Renal pelvis (tissue), 12 donors: ENCODE measurements at places on chromosomes 2 and 18.

- DNase-seq, result no peak
These were observed 33.1 kb upstream of the RASGRP3 start for GRCh38 chr2:33443274-33443829.

DNA sequence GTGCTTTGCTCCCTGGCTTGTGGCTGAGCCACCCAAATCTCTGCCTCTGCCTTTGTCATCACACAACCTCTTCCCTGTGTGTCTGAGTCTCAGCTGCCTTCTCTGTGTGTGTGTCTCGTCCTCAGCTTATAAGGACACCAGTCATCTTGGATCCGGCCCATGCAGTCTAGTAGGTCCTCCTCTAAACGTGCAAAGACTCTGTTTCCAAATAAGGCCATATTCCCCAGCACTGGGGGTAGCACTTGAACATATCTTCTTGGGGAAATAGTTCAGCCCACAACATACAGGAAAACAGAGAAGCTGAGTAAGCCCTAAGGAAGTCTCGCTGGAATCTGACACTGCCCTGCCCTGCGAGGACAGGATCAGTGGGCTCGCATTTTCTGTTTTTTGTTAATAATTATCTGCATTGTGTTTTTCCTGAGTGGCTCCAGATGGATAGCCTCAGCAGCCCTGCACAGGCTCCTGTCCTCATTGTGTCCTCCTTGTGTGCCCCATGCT lies 42.1 kb downstream of the MTCL1 start:
- no peak for DNase-seq

GRCh38 chr2:223668302-223668998 lies 66.3 kb upstream of the SCG2 start:
- DNase-seq, result no peak

- DNase-seq, result peak; percentile 11
These were observed 569.9 kb upstream of the LINC00305 start for GRCh38 chr18:64718808-64719207.

- no peak for DNase-seq
These were observed 212.1 kb downstream of the CDH2 start for GRCh38 chr18:27964811-27965210.

DNA sequence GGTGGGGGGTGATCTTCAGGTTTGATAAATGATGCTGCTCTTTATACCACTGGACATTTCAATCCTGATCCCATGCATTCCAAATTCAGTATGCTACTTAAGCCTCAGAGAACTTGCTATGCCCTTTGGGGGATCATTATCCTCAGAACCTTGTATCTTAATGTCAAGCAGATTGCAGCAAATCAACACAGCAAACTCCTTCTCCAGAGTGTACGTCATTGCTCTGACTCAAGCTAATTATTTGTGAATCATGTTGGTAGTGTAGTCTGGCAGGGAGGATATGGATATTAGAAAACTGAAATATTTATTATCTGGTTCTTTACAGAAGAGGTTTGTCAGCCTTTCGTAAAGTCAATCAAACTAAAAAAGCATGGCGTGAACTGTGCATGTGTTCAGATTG lies 562.5 kb upstream of the FAM98A start:
- DNase-seq, result no peak

- DNase-seq, result no peak
These were observed 112.4 kb upstream of the SLC66A3 start for GRCh38 chr2:11042841-11043240.

- DNase-seq, result no peak
These were observed 209.0 kb downstream of the DYM start for GRCh38 chr18:49251451-49251850.

GRCh38 chr2:44663471-44664073 lies 277.9 kb upstream of the SIX3 start:
- DNase-seq, result no peak

DNA sequence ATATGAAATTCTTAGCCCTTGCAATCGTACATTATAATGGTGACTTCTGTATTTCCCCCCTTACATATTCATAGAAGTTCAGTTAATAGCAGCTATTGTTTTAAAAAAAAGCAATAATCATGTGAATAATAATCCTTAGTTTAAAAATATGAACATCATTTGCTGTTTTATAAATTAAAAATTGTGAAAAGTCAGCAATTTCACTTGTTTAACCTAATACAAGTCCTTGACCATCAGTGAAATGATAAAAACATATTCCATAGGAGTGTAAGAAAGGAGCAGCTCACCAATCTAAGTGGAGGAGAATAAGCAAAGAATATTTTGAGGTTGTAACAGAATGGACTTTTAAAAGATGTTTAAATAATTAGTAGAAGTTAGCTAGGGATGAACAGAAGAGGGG lies 650.2 kb downstream of the SUCLG1 start:
- DNase-seq, result no peak

- DNase-seq, result no peak
These were observed 35.2 kb downstream of the NPPC start for GRCh38 chr2:231890896-231891513.

DNA sequence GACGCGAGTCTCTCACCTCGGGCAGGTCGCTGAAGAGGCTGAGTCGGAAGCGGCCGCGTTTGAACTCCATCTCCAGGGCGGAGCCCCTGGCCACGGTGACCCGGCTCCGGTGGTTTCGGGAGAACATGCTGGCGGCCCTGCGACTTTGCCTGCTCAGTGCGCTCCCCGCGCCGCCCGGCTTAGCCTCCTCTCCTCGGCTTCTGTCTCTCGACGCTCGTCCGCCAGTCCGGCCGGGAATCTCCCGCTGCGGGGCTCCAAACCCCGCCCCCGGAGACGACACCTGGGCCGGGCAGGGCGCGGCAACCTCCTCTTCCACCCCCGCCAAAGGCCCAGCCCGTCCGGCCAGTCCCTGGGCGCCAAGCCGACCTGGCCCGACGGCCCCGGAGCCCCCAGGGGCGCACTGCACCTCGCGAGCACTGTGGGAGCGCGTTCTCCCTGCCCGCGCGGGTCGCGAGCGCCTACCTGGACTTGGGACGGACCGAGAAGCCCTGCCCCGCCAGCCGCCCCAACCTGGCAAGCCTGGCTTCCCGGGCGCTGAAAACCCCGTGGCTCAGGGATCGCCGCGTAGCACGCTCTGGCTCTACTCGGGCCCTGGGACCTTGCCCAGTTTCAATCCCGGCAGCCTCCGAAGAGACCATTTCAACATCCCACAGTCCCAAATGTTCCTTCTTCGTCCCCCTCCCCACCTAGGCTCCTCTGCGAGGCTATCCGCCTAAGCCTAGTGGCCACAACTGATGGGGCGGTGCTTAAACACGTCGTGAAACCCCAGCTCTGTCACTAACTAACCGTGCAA lies at the start of gene RTKN:
Gene RTKN, minus strand, starts transcription at position 248 of the 793 bp plus-strand sequence. Its CDS starts 121 bp downstream, at position 127.
- DNase-seq, result peak; percentile 70

DNA sequence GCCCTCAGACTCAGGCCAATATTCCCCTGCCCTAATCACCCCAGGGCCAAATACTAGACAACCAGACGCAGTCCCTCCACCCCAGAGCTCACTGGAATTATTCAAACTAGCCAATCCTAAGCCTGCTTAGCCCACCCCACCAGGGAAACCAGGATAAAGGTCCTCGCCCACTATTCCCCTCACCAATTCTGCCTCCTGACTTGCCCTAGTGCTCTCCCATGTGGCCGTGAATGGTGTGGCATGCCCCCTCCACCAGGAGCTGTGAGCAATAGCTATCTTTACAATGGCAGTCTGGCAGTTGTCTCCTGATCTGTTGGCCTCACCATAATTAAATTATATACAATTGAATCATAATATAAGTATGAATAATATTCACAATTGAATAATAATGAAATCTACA lies 42.3 kb downstream of the FAM124B start:
- DNase-seq, result no peak

DNA sequence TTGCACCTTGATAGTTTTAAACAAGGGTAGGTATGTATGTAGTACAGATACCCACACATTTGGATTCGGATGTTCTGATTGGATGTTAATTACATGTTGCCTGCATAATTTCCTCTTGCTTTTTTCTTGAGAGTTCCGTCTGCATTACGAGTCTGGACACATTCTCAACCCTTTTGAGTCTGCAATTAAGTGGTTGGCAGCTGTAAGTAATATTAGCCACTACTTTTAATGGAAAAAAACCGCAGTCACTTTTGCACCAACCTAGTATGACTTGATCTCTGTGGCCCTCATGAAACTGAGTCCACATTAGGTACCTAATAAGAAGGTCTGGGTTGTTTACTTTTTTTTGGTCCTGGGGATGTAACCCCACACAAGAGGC lies 217.3 kb downstream of the VAPA start:
- DNase-seq, result no peak

- no peak for DNase-seq
These were observed 24.0 kb downstream of the GAREM2 start for GRCh38 chr2:26196683-26197418.

DNA sequence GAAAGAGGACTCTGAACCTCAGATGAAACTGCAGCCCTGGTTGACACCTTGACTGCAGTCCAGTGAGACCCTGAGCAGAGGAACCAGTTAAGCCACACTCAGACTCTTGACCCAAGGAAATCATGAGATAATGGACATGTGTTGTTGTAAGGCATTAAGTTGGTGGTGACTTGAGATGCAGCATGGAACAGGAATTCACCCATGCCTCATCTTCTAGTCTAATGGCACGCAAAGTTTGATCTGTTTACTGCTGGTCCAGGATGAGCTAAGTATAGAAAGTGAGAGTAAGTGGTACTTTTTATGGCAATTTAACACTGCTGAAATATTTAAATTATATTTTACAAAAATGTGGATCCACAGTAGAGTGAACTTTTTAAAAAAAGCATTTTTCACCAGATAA lies 51.3 kb upstream of the LTBP1 start:
- no peak for DNase-seq

GRCh38 chr2:120750488-120751210 lies 15.0 kb downstream of the GLI2 start:
- DNase-seq, result no peak

DNA sequence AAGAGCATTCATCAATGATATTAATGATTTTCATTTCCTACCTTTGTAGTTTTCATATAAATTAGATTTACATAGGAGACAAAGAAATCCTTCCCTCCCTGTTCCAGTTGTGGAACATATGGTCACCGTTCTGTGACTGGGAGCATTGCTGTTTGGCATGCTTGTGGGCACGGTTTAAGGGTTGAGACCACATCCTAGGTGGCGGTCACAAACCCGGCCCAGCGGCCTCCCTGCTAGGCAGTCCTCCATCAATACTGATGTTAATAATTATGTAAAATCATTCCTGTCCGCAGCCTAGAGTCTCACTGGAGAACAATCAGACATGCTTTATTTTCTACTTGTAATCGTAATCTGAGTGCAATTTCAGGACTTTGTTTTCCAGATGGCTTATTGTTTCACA lies 117.9 kb downstream of the AGAP1 start:
- no peak for DNase-seq

- no peak for DNase-seq
These were observed 12.3 kb downstream of the FBLN7 start for GRCh38 chr2:112150447-112150846.

GRCh38 chr2:222440673-222441422 lies 16.5 kb downstream of the SGPP2 start:
- peak; percentile 72 for DNase-seq

- DNase-seq, result no peak
These were observed 451.4 kb downstream of the TNS1 start for GRCh38 chr2:217551252-217551899.

- DNase-seq, result no peak
These were observed 14.4 kb upstream of the GPR17 start for GRCh38 chr2:127631541-127631996.

GRCh38 chr2:46704593-46704992 lies 211.0 kb downstream of the MCFD2 start:
- no peak for DNase-seq

- DNase-seq, result no peak
These were observed 34.4 kb downstream of the MAP2 start for GRCh38 chr2:209458008-209458979.

GRCh38 chr18:10064267-10064666 lies 150.5 kb downstream of the VAPA start:
- DNase-seq, result no peak

GRCh38 chr2:3264010-3264744 lies 113.4 kb downstream of the EIPR1 start:
- DNase-seq, result no peak

DNA sequence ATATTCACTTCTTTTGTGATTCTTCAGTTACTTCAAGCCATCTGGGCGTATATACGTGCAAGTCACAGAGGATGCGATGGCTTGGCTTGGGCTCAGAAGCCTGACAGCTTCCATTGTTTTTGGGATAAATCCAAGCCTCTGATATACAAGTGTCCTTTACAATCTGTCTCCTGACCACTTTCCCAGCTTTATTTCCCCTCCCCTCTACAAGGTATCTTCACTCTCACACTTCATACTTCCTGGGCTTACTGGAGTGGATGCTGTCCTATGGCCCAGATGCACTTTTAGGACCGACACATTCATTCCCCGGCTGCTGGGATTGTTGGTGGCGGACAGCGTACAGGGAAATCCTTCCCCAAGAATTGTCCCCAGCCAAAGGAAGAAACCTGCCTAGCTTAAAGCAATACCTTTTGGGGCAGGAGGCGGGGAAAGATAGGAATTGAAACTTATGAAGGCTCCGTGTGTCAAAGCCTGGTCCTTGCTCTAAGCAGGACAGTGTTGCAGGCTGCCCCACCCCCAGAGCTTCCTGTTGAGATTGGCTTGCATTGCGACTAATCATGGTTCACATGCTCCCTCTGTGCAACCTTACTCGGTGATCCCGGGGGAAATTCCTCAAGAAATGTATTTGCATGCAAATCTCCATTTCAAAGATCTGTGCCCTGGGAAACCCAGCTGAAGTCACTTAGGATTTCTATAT lies 802.9 kb upstream of the ID2 start:
- DNase-seq, result no peak

- DNase-seq, result no peak
These were observed 33.3 kb downstream of the RBMS1 start for GRCh38 chr2:160460333-160460731.

GRCh38 chr2:36812196-36812595 lies 115.7 kb downstream of the VIT start:
- no peak for DNase-seq

DNA sequence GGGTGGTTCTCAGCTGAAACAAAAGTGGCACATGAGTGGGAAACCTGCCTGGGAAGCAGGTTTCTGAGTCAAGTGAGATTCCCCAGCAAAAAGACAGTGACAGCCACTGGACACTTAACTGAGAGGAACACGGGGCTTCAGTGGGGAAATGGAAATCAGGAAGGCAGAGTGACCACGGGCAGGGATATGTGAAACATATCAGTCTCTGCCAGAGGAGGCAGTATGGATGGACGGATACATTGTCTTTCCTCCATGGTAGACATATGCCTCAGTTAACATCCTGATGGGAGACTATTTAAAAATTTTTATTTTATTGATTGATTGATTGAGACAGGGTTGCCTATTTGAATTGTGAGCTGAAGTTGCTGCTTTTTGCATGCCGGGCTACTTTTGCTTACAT lies 292.1 kb downstream of the NBAS start:
- no peak for DNase-seq

DNA sequence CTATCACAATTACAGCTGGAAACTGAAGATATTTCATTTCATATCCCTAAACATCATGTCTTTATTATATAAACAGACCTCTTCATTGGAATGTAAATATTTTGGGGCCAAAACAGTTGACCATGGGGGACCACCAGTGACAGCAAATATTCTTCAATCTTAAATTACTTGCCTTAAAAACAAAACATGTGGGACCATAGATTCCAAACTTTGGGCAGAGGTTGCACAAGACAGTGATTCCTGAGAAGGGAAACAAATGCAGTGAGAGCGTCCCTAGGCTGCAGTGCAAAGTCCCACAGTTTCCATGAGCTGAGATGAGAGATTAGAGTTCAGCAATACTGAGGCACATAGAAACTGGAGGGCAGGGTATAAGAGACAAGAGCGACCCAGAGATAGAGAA lies 818.9 kb downstream of the CBLN2 start:
- DNase-seq, result no peak
